Heart left ventricle (tissue), 16 donors: ENCODE measurements at places on chromosomes 13 and 19. TPM values are rescaled to one million over a fixed set of nuclear protein-coding genes. Genes with fewer than 3 reads are reported as not detected.
A peak's percentile ranks its signal among the peaks of the same experiment; 100 is the strongest.

DNA sequence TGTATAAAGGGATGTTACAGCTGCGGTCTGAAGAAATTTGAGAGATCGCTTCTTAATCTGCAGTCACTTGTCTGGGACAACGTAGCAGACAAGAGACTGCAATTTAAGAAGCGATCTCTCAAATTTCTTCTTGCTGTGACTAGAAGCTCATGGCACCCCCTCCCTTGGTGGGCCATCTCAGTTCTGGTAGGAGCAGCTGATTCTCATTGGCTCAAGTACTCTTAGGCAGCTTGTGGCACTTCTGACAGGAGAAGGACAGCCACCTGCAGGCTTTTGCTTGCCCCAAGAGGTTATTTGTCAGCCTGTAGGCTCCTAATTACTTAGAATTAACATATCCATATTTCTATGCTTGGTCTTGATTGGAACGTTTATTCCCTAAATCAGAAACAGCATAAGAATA is 503.0 kb downstream of the DCT start:
- H3K36me3 ChIP-seq, result no peaks in the 10 kb centered on the region
- no peak overlapping the region for H3K27ac ChIP-seq
- DNase-seq, result no peak
- H3K4me1 ChIP-seq, result no peaks in the 10 kb centered on the region
- no peaks in the 10 kb centered on the region for H3K27me3 ChIP-seq

- no peak overlapping the region for H3K27ac ChIP-seq
- no peaks in the 10 kb centered on the region for H3K4me1 ChIP-seq
- no peaks in the 10 kb centered on the region for H3K36me3 ChIP-seq
- DNase-seq, result no peak
Measured at GRCh38 chr13:74215420-74215819, 81.2 kb upstream of the KLF12 start.

- H3K4me3 ChIP-seq, result no peak overlapping the region
- no peaks in the 10 kb centered on the region for H3K27me3 ChIP-seq
- H3K27ac ChIP-seq, result no peak overlapping the region
- H3K36me3 ChIP-seq, result peaks cover 11% of the 10 kb centered on the region
Measured at GRCh38 chr13:41315443-41316047, 4.5 kb downstream of the NAA16 start.

GRCh38 chr19:13765395-13766094 is 1.2 kb downstream of the MRI1 start:
- H3K36me3 ChIP-seq, result peaks cover 58% of the 10 kb centered on the region
- H3K4me3 ChIP-seq, result peak overlapping the region; percentile 80
- H3K27me3 ChIP-seq, result no peaks in the 10 kb centered on the region
- H3K27ac ChIP-seq, result peak overlapping the region; percentile 61
- H3K4me1 ChIP-seq, result peaks cover 5% of the 10 kb centered on the region

DNA sequence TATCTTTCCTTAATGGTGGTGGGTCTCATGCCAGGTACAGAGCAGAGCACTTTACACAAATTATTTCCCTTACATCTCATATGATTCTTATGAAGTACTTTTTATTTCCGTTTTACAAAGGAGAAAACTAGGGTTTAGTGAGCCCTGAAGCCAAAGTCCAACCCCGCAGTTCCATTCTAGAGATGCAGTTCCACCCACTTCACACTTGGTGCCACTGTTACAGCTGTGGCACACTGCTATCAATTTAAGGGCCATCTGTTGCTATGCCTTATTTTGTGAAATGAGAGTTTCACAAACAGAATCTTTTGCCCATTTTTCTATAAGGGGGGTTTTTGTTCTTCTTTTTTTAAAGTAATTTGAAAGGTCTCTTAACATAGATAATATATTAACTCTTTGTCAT is 12.9 kb downstream of the MIPEP start:
- peaks cover 21% of the 10 kb centered on the region for H3K36me3 ChIP-seq
- DNase-seq, result no peak
- no peaks in the 10 kb centered on the region for H3K27me3 ChIP-seq
- no peak overlapping the region for H3K27ac ChIP-seq
- no peak overlapping the region for H3K4me3 ChIP-seq
- no peaks in the 10 kb centered on the region for H3K4me1 ChIP-seq

DNA sequence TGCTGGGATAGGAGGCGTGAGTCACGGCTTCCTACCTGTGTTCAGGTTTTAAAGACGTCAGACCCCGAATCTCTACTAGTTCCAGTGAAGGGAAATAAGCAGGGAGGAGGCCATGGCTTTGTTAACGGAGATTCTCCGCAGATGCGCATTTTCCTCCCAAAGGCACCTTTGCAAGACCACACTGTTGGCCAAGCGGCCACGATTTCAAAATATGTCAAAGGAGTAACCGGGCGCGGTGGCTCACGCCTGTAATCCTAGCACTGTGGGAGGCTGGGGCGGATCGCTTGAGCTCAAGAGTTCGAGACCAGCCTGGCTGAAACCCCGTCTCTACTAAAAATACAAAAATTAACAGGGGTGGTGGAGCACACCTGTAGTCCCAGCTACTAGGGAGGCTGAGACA is 21.9 kb downstream of the ZNF763 start:
- H3K27ac ChIP-seq, result no peak overlapping the region
- H3K4me3 ChIP-seq, result no peak overlapping the region

- H3K36me3 ChIP-seq, result no peaks in the 10 kb centered on the region
- peaks cover 19% of the 10 kb centered on the region for H3K27me3 ChIP-seq
- H3K27ac ChIP-seq, result no peak overlapping the region
- peaks cover 19% of the 10 kb centered on the region for H3K4me1 ChIP-seq
- H3K4me3 ChIP-seq, result no peak overlapping the region
- DNase-seq, result peak; percentile 4
Measured at GRCh38 chr19:411723-412355, 2.9 kb upstream of the C2CD4C start.

DNA sequence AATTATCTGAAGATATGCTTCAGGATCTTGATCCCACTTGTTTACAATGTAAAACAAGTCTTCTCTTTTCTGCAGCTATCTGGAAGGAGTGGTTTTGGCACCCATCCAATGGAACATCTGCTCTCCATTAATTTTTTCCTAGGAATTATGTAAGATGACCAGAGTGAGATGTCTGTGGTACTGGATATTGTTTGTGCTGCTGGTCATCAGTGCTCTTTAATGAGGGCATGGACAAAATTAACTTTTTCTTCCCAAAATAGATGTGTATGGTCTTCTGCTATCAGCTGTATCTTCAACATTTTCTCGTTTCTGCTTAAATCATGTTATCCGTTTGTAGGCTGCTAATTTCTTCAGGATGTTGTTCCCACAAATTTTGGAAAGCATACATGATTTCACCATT is 415.4 kb upstream of the KLHL1 start:
- no peaks in the 10 kb centered on the region for H3K4me1 ChIP-seq
- no peaks in the 10 kb centered on the region for H3K36me3 ChIP-seq
- H3K4me3 ChIP-seq, result no peak overlapping the region
- no peak overlapping the region for H3K27ac ChIP-seq
- no peaks in the 10 kb centered on the region for H3K27me3 ChIP-seq
- DNase-seq, result no peak

GRCh38 chr19:13931391-13932148 is 6.6 kb downstream of the PODNL1 start:
- no peak for DNase-seq
- H3K36me3 ChIP-seq, result peaks cover 16% of the 10 kb centered on the region
- no peak overlapping the region for H3K27ac ChIP-seq
- no peak overlapping the region for H3K4me3 ChIP-seq
- no peaks in the 10 kb centered on the region for H3K27me3 ChIP-seq
- peaks cover 9% of the 10 kb centered on the region for H3K4me1 ChIP-seq

GRCh38 chr13:85303630-85304029 is 495.6 kb downstream of the SLITRK6 start:
- no peaks in the 10 kb centered on the region for H3K4me1 ChIP-seq
- no peaks in the 10 kb centered on the region for H3K27me3 ChIP-seq
- H3K27ac ChIP-seq, result no peak overlapping the region
- H3K4me3 ChIP-seq, result no peak overlapping the region
- no peak for DNase-seq

DNA sequence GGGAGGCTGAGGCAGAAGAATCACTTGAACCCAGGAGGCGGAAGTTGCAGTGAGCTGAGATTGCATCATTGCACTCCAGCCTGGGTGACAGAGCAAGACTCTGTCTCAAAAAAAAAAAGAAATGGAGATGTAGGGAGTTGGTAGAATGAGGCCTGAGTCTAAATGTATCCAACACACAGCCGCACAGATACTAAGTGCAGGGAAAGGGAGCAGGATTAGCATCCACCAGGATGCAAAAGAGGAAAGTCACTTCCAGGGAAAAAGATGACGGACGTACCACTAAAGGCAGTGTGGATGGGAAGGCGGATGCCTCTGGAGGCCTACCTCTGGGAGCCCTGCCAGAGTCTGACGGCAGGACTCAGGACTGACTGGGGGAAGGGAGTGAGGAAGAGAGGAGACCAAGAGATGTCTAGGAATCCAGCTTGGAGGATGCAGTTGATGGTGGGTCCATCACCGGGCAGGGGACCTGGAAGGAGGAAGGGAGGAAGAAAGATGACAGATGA is 6.8 kb downstream of the FAM98C start:
- no peak overlapping the region for H3K4me3 ChIP-seq
- H3K36me3 ChIP-seq, result no peaks in the 10 kb centered on the region
- no peak for DNase-seq
- H3K27ac ChIP-seq, result no peak overlapping the region

DNA sequence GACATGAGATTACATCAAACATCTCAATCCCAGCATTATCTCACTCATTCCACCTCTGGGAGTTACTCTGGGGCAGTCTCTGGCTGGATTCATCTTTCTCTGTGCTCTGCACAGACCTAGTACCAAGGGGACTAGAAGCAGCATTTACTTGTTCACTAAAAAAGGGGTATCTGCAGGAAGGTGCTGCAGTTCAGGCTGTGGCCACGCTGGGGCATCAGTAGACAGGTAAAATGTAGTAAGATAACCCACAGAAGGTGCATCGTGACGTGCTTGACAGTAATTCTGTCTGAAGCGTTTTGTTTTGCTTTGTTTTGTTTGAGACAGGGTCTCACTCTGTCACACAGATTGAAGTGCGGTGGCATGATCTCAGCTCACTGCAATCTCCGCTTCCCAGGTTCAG is 29.3 kb downstream of the ZNF564 start:
- H3K36me3 ChIP-seq, result peaks cover 16% of the 10 kb centered on the region
- no peaks in the 10 kb centered on the region for H3K4me1 ChIP-seq
- no peak for DNase-seq

DNA sequence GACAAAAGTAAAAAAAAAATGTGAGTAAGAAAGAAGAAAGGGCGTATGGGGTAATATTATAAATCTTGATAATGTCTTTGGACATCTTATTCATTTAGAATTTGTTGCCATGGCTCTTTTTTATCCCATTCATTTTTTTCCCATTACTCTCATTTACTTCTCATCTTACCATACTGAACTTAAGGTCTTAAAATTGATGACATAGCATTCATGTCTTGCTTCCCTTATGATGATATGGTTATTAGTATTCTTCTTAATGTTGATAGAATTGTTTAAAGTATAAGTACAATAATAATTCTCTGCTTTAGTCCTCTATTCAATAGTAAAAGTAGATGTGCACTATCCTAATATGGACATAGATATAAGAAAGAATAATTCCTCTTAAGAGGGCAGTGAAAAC is 204.1 kb upstream of the KLF12 start:
- H3K27ac ChIP-seq, result no peak overlapping the region
- no peak overlapping the region for H3K4me3 ChIP-seq
- no peaks in the 10 kb centered on the region for H3K27me3 ChIP-seq
- H3K4me1 ChIP-seq, result no peaks in the 10 kb centered on the region

DNA sequence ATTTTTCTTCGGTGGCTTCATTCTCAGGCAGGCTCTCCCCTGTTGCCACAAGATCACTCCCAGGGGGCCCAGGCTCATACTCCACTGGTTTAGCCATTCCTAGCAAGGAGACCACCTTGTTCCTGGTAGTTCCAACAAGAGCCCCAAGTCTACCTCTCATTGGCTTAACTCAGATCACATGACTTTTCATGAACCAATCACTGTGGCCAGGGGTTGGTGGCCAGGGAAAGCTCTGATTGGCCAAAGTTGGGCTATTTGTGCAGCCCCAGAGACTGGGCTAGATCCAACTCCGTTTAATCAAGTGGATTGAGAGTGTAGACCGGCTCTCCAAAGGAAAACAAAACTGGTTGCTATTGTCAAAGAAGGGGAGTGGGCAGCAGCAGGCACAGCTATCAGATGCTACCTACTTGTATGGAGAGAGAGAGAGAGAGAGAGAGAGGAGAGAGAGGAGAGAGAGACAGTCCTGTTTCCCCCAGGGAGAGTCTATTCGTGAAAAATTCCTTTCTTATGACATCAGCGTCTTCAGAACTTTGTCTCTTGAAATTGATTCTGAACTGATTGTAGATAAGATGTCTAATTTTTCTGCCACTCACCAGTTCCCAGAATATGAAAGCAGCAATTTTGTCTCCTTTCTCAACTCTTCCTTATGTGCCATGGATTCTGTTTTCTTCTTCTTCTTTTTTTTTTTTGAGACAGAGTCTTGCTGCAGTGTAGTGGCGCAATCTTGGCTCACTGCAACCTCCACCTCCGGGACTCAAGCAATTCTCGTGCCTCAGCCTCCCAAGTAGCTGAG is 5.9 kb downstream of the CEACAM19 start:
- no peaks in the 10 kb centered on the region for H3K27me3 ChIP-seq
- no peak overlapping the region for H3K4me3 ChIP-seq
- no peaks in the 10 kb centered on the region for H3K36me3 ChIP-seq

DNA sequence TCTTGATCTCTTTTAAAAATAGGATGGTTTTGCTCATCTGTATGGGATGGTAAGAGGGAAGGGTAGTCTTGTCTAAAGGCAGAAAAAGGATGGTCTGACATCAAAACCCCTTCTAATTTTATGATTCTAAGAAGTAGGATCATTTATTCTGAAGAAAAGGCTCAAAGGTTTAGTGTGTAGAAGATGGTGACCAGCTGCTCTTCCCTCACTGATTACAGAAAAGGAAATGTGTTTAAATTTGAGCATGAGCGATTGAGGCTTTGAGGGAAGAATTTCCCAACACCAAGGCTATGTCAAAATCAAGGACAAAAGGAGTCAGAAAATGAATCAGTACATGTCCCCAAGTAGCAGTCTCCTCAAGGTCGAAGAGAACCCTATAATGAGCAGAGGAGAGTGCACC is 909.8 kb downstream of the EFNB2 start:
- no peaks in the 10 kb centered on the region for H3K27me3 ChIP-seq
- H3K4me3 ChIP-seq, result no peak overlapping the region
- DNase-seq, result no peak
- H3K4me1 ChIP-seq, result no peaks in the 10 kb centered on the region
- no peak overlapping the region for H3K27ac ChIP-seq

GRCh38 chr13:80586356-80586755 is 245.4 kb upstream of the SPRY2 start:
- no peaks in the 10 kb centered on the region for H3K36me3 ChIP-seq
- no peak for DNase-seq
- no peaks in the 10 kb centered on the region for H3K4me1 ChIP-seq
- H3K27ac ChIP-seq, result no peak overlapping the region
- H3K4me3 ChIP-seq, result no peak overlapping the region

- peaks cover 70% of the 10 kb centered on the region for H3K4me1 ChIP-seq
- H3K36me3 ChIP-seq, result no peaks in the 10 kb centered on the region
- H3K27ac ChIP-seq, result peak overlapping the region; percentile 69
- H3K4me3 ChIP-seq, result no peak overlapping the region
- peak; percentile 64 for DNase-seq
Measured at GRCh38 chr13:23654111-23655110, 84.2 kb downstream of the TNFRSF19 start.

Gene KLK11
- 0.42 TPM for polyA plus RNA-seq

Gene PLPP2
- 0.54 TPM for polyA plus RNA-seq

Gene PDX1
- polyA plus RNA-seq, result not detected

Gene ZNF611
- 4.8 TPM for polyA plus RNA-seq

Gene SYCN
- polyA plus RNA-seq, result not detected

Gene CGB1
- polyA plus RNA-seq, result not detected

Gene NAPSA
- polyA plus RNA-seq, result 0.61 TPM
